ENCODE measurements at places on chromosomes 6 and 20.
A peak's percentile ranks its signal among the peaks of the same experiment; 100 is the strongest.

- H3K36me3 ChIP-seq, result no peaks in the 10 kb centered on the region
- no peak overlapping the region for H3K27ac ChIP-seq
- H3K27me3 ChIP-seq, result peaks cover 7% of the 10 kb centered on the region
- no peak overlapping the region for H3K4me3 ChIP-seq
These were observed 637.7 kb upstream of the CITED2 start for GRCh38 chr6:140012150-140012549.

DNA sequence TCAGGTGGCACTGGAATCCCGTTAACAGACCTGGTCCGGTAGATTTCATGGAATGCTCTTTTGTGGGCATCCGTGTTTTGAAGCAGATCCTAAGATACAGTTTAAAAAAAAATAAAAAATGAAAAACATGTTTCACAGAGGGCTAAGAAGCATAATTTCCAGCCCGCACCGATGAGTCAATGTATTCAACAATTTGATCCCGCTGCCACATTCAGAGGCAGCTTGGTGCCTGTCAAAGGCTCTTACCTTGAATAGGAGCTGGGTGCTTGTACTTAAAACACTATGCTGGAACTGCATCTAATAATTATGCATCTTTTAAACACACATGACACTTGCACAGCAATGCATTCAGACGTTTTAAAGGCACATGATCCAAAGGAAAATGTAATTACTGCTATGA is 164.8 kb downstream of the SYNE1 start:
- no peak overlapping the region for H3K4me3 ChIP-seq
- H3K27me3 ChIP-seq, result no peaks in the 10 kb centered on the region
- peaks cover 4% of the 10 kb centered on the region for H3K4me1 ChIP-seq

DNA sequence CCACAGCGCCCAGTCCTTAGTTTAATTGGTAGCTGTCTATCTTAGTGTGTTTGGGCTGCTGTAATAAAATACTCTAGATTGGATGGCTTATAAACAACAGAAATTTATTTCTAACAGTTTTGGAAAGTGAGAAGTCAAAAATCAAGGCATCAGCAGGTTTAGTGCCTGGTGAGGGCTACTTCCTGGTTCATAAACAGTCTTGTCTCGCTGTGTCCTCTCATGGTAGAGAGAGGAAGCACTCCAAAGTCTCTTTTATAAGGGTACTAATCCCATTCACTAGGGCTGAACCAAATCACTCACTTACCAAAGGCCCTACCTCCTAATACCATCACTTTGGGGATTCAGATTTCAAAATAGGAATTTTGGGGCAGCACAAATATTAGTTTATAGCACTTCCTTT is 336.9 kb upstream of the RSPO3 start:
- H3K36me3 ChIP-seq, result no peaks in the 10 kb centered on the region
- no peaks in the 10 kb centered on the region for H3K4me1 ChIP-seq
- no peak for DNase-seq
- no peak overlapping the region for H3K4me3 ChIP-seq
- H3K27ac ChIP-seq, result no peak overlapping the region

GRCh38 chr6:125746731-125747588 is 2.5 kb upstream of the HEY2 start:
- peaks cover 21% of the 10 kb centered on the region for H3K4me1 ChIP-seq
- H3K36me3 ChIP-seq, result no peaks in the 10 kb centered on the region
- peak overlapping the region; percentile 87 for H3K4me3 ChIP-seq
- peaks cover 33% of the 10 kb centered on the region for H3K27me3 ChIP-seq

- DNase-seq, result no peak
- peaks cover 25% of the 10 kb centered on the region for H3K4me1 ChIP-seq
- H3K4me3 ChIP-seq, result peak overlapping the region; percentile 92
- peaks cover 19% of the 10 kb centered on the region for H3K27me3 ChIP-seq
These were observed 693 bp upstream of the SLC29A1 start for GRCh38 chr6:44222486-44223318.
